ENCODE measurements at places on chromosomes 7 and 10.

- no peak for DNase-seq
Measured at GRCh38 chr10:15445006-15445390, 73.9 kb upstream of the FAM171A1 start.

GRCh38 chr7:2728316-2729030 is 40.5 kb downstream of the AMZ1 start:
- DNase-seq, result no peak

DNA sequence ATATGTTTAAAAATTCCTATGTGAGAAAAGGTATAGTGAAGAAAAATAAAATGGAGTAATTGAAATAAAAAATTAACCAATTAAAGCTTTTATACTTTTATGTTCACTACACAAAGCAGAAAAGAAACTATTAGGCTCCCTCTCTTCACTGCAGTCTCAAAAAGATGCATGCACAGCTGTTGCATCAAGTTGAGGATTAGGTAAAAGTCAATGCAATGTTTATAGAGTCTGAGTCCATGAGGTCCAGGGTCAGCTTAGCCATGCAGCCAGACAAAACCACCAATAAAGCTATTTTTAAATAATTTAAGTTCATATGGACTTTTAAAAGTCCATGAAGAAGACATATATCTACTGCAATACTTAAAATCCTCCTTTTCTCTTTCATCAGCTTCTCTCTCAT is 31.1 kb upstream of the ING3 start:
- DNase-seq, result no peak

- DNase-seq, result no peak
Measured at GRCh38 chr10:55550236-55550635, 749.2 kb upstream of the PCDH15 start.

- no peak for DNase-seq
Measured at GRCh38 chr10:3119796-3120459, 52.6 kb downstream of the PFKP start.

GRCh38 chr10:88019753-88020152 is 156.3 kb downstream of the PTEN start:
- DNase-seq, result no peak

DNA sequence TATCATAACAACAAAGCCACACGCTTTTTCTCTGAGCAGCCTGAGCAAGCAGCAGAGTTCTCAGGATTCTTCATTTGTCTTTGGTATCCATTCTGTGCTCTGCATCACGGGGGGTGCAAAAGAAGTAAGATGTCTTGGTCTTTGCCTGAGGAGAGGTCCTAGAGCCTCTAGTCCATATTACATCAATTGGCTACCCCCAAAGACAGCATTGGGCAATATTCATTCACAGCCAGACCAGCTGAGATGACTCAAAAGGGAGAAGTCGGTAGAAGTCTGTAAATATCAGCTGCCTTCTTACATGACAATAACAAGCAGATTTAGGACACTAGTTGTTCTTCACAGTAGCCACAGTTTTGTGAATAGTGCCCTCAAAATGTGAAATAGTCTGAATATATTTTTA is 66.6 kb downstream of the FZD1 start:
- no peak for DNase-seq

GRCh38 chr7:123211545-123211944 is 11.8 kb upstream of the SLC13A1 start:
- DNase-seq, result no peak

DNA sequence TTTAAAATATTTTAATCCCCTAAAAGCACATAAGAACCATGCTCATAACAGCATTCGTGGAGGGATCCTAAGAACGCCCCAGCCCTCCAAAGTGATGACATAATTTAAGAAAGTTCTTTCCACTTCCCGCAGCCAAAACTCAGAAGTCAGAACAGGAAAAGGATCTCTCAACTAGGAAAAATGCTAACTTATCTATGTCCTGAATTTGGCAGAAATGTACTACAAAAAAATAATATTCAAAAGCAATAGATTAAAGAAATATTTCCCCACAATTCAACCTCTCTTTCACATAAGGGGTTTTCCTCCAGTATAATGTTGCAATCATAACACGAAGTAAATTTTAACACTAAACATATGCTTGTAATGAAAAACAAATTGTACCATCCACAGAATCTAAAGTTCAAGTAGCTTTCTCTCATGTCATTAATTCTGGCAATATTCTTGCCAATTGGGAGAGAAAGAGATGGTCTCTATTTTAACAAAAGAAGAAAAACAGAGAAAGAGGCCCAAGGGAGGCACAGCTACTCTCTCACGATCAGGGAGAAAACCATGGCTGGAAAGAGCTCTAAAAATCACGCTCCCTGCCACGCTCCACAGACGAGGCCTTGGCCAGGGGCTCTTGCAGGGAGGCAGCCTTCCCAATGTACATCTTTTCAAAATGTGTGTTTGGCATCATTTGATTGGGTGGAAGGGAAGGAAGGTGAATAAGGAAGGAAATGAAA is 22.9 kb downstream of the ASB13 start:
- no peak for DNase-seq

DNA sequence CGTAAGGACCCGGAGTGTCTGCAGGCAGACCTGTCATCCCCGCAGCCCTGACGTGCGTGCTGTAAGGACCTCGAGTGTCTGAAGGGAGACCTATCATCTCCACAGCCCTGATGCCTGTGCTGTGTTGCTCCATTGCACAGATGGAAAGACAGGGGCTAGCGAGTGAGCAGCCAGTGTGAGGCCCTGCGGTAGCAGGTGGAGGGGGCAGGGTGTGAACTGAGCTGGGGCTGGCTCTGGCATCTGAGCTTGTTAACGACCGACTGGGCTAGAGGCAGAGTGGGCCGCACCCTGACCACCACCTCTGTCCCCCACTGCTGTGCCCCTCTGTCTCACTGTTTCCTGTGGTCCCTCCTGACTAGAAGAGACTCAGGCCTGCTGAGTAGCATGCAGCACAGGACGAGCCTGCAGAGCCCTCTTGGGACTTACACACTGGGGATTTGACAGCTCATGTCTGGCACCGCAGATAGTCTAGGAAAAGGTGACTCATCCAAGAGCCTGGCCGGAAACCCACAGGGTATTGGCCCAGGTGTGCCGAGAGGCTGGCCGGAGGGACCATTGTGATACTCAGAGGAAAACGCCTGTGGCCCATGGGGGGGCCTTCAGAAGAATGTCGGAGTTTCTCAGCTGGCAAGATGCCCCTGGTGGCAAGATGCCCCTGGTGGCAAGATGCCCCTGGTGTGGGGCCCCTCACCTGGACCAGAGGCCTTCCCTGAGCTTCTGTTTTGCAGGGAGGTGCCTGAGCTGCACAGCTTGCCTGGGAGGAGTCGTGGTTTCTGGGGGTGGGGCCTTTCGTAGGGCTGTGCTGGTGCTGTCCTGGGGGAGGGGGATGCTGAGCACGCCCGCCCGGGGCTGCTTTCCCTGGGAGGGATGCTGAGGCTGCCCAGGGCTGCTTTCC is 34.3 kb downstream of the INPP5A start:
- peak; percentile 62 for DNase-seq

GRCh38 chr10:129163531-129163930 is 303.5 kb upstream of the MGMT start:
- no peak for DNase-seq

DNA sequence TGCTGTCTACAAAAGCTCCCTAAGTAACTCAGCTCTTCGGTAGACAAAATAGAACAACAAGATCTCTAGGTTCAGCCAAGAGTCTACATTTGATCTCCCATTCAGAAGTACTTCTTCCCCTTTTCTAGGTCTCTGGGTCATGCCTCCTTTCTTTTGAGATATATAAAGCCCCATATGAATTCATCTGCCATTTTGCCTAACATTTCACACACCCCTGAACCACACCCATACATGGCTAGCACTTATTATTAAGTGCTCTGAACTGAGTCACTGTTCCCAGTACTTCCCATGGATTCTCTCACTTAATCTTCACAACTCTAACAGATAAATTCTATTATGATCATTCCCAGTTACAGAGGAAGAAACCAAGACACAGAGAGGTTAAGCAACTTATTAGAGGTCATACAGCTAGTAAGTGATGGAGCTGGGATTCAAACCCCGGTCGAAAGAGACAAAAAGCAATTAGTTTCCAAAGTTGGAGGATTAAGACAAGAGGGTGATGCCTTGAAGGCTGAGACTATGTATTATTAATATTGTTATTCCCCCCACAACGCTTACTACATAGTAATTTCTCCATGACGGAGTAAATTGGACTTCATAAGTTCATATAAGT is 17.3 kb downstream of the MYOF start:
- DNase-seq, result no peak

GRCh38 chr10:125112697-125113494 is 47.5 kb downstream of the CTBP2 start:
- no peak for DNase-seq

DNA sequence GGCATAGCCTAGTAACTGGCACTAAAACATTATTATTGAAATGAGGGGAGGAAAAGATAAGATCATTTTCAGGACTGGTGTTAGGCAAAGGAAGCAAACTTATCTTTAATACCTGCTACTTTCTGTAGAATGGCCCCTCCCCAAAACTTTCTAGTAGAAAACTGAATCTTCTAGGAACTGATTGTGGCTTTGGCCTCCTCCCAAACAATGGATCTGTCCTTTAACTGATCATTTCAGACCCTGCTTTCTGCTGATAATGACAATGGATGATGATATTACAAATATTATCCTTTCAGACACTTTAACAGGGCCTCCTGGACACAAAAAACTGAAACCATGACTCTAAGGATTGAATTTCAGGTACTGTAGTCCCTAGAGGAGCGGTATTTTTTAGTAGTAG is 55.1 kb downstream of the EZH2 start:
- DNase-seq, result no peak

DNA sequence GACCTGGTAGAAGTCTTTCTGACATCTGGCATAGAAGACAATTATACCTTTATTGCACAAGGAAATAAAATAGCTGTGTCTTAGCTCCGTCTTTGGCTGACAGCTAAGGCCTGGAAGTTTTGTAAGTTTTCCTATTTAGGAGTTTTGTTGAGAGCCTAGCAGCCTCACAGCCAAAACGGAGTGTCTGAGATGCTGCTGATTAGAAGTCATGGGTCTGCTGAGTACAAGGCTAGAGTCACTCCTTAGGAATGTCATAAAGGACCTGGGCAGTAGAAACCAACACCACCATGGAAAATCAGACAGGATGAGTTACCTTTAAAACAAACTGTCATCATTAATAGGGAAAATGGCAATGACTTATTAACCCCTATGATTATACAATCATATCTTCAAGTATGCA is 442.5 kb downstream of the KCNMA1 start:
- no peak for DNase-seq

GRCh38 chr10:111004016-111004415 is 72.8 kb upstream of the ADRA2A start:
- no peak for DNase-seq

- DNase-seq, result no peak
Measured at GRCh38 chr7:137909042-137909441, 62.3 kb upstream of the DGKI start.

GRCh38 chr7:156892081-156892800 is 742 bp downstream of the LMBR1 start:
- peak; percentile 61 for DNase-seq

- peak; percentile 52 for DNase-seq
Measured at GRCh38 chr7:128697302-128697905, 25.3 kb downstream of the GARIN1A start.

DNA sequence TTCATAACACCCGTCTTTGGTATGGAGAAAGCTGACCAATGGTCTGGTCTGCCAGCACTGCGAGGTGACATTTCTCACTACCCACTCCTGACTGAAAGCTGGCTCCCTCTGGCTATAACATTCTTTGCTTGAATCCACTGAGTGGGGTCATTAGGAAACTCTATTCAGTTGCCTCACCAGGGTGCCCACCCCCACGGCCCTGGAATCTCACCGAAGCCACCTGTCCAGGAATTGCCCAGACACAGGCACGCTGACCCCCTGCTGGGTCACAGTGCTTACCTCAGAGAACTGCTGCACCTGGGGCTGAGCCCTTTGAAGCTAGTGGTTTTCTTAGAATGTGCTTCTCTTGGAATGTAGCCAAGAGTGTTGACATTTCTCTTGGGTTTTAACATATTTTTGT is 28.6 kb downstream of the HECW1 start:
- no peak for DNase-seq

- DNase-seq, result no peak
Measured at GRCh38 chr10:52677086-52677485, 95.5 kb downstream of the MBL2 start.

DNA sequence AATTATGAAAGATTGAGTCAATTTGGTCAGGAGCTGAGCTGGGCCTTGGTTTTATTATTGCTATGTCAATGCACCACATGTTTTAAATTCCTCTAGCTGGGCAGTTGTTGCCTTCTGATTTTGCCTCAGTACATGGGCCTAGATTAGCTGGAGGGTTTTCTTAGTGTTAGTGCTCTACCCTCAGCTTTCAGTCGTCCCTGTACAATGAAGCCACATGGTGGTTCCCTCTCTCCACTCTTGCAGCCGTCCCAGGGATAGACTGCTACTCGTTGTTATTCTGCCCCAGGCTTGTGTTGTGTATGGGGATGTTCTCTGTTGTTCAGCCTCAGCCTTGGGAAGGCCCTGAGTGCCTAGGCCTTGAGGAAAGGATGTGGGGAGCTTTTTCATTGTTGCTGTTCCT is 37.0 kb downstream of the NHLRC2 start:
- no peak for DNase-seq

GRCh38 chr7:80139236-80139635 is 4.6 kb downstream of the GNAI1 start:
- DNase-seq, result no peak

GRCh38 chr10:54585572-54585971 is 215.5 kb downstream of the PCDH15 start:
- no peak for DNase-seq

DNA sequence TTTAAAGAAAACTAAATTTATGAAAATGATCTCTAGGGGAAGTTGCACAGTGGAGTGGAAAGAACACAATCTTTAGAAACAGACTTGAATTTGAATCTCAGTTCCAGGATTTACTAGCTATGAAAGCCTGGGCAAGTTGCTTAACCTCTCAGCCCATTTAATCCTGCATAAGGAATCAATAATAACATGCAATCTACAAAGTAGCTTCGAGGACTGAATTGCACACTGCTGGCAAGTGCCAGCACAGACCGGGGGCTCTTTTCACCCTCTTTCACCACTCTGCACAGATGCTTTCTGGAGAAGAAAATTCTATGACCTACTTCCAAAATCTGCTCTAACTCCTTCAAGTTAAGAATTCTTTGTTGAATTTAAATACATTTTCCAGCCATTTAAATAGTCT is 63.4 kb upstream of the ANK3 start:
- DNase-seq, result no peak

DNA sequence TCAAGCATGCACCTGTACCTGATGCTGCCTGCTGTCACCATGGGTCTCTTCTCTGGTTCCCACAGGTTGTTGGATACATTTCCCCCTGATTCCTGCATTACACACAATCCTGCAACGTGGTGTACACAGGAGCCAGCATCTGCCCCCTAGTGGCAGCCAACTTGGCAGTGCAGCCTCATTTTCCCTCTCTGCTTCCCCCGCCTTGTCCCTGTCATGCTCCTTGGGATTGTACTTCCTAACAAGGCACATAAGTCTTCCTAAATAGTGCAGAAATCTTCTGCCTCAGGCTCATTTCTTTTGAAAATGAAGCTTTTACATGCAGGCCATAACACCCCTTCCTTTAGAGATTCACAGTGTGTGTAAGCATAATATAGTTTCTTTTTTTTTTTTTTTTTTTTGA is 387.5 kb downstream of the CCSER2 start:
- peak; percentile 9 for DNase-seq
